Activated T-helper 1 cell treated with anti-CD3 and anti-CD28 coated beads, Interleukin-12 subunit alpha, Interleukin-12 subunit beta, Interleukin-2, Interleukin-4 antibody, amounts not matched to agents 30 ng/mL and 10 ng/mL and 1 ng/mL, durations not matched to agents 14 hours and 24 hours and 36 hours (primary cell): ENCODE measurements at places on chromosomes 16 and 17. TPM values are rescaled to one million over a fixed set of nuclear protein-coding genes. Genes with fewer than 3 reads are reported as not detected.

The GCGR gene
- not detected in 2 replicates for total RNA-seq

The HMOX2 gene
- total RNA-seq, result 64.7 and 68.4 TPM in 2 replicates

The CPSF4L gene
- not detected in 2 replicates for total RNA-seq

The AXIN1 gene
- 28.1 and 30.3 TPM in 2 replicates for total RNA-seq

The KRTAP4-1 gene
- not detected in 2 replicates for total RNA-seq
